ENCODE measurements at places on chromosomes 5 and 9.

DNA sequence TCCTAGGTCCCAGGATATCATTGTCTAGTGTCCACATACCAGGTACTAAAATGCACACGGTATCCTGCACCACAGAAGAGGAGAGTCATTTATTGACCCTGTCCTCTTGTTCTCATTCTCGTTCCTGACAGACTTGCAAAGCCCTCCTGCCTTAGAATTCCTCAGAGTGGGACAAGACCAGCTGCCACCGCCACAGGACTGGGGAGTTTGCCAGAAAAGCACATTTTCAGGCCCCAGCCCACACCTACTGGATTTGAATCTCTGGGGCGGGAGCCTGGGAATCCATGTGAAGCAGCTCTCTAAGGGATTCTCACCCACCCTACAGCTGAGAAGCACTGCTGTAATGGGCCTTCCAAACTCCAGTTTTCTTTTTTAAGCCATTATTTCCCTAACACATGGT is 68.0 kb upstream of the FANCC start:
- DNase-seq, result no peak

DNA sequence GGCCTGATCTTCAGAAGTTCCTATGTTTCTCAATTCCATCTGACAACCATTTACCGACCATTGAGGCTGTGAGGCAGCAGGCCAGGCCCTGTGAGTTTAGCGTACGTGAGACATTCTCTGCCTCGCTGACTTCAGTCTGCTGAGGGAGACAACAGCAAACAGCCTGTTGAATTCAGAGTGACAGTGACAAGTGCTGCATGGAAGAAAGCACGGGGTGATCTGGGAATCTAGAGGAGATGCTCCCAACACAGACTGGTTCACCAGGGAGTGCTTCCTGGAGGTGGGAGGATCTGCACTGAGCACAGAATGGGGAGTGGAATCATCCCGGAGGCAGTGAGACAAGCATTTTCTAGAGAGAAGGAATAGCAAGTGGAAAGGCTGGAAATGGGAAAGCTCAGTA is 10.0 kb upstream of the DDX41 start:
- no peak for DNase-seq

GRCh38 chr5:173789031-173789920 is 98.9 kb upstream of the CPEB4 start:
- DNase-seq, result no peak

GRCh38 chr9:86771941-86772634 is 175.2 kb downstream of the GAS1 start:
- DNase-seq, result no peak

DNA sequence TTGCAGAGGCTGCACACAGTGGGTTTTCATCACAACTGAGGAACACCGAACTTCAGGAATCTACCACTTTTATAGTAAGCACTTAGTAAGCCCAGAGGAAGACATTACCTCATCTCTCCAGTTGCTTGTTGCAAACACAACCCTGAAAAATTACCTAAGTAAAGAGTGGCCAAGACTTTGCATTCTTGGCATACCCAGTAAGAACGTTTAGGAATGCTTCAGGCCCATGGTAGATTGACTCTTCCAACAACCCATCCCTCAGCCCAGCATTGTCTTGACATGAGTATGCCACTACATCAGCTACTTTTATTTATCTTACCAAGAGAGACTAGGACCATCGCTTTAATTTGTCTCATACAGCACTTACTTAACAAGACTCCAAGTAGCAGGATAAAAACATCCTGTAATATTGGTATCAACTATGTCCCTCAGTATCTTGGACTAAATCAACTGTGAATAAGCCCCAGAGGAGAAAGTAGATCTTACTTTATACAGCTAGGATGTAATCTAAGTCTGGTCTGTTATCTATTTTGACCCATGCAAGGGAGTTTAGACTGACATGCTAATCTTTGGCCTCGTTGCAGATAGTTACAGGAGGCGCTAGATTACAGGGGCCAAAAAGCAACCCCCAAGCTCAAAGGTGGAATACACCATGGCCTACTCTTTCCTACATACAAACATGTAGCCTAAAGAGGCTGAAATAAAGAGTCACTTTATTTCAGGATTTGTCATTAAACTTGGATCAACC is 114.9 kb downstream of the INVS start:
- no peak for DNase-seq

- DNase-seq, result no peak
Measured at GRCh38 chr9:116741086-116741740, 54.1 kb downstream of the TRIM32 start.

- no peak for DNase-seq
Measured at GRCh38 chr5:123579410-123579809, 67.4 kb downstream of the CSNK1G3 start.

DNA sequence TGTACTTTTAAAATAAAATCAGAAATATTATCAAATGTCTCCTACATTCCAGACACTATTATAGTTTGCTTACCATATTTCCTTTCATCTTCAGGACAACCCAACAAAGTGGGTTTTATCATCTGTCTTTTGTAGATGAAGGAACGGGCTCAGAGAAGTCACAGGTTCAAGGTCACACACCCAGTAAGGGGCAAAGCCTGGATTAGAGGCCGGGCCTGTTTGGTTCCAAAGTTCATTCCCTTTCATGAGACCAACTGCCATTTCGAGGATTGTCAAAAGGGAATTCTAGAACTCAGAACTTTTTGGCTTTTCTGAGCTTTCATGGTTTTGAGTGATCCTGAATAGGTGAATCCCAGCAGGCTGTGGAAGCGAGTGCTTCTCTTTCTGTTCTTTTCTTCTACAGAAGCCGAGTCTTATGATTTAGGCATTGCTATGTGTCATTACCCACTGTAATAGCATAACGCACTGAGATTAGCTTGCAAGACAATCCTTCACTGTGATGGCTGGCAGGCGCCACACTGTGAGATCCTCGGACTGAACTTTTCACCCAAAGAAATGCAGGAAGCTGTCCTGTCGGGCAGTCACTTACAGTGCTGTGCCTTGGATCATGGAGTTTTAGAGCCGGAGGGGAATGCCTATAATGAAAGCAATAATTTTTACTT is 43.8 kb upstream of the ANKH start:
- no peak for DNase-seq

DNA sequence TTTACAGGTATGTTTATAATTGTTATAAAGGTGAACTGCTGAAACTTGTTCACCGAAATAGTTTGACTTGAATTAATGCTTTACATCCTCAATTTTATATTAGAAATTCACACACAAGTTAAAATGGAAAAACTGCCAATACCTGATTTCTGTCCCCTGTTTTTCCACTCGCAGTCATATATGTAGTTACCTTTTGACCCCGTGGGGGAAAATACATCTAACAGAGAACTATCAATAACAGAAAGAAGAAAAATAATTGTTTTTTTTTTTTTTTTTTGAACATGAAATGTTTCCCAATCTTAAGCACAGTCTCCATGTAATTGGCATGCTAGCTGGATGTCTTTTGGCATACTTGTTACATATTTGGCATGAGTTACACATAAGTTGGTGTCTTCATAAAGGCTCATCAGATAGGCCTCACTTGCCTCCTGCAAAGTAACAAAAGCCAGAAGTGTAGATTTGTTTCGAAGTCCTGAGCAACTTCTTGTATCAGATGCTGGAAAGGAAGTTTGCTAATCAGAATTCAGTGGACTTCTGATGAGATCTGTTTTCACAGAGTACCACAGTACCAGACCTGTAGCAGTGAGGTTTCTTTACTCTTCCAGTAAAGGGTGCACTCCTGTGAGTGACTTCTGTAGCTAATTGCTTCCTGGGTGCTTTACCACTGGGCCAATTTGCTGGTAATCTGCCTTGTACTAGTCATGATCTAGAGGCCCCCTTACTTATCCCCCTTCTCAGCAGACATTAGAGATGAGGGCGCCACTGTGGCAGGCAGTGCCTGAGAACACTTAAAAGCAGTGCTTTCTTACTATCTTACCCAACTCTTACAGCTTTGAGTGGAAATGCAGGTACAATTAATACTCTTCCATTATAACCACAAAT is 36.2 kb upstream of the CXXC5 start:
- DNase-seq, result no peak

DNA sequence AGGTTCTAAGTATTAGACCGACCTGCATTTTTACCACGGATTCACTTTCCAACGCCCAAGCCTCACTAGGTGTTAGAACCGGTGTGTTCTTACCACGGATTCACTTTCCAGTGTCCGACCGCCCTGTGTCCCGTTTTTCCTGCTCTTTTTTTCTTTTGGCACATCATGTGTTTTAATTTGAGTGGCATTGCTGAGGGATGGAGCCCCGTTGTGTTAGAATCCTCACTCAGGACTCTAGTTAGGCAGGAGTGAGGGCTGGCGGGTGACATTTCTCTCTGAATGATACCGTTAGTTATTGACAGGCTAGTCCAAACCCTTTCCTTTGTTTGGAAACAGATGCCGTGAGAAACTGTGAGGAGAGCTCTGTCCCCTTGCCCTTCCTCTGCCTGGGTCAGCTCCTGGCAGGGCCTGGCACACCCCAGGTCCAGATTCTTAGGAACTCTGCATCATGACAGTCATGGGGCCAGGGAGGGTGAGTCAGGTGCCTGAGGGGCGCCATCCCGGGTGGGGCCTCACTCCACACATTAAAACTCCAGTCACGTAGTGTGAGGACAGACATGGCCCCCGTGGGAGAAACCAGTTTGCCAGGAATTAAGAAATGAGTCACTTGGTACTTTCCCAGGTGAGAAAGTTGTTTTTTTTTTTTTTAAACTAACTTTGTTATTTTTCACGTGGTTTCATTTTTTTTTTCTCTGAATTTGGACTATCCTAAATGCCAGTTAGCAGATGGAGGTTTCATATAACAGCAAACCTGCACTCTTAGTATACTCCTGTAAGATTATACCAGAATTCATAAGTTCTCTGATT is 15.8 kb downstream of the EXOC3 start:
- peak; percentile 49 for DNase-seq

GRCh38 chr9:84141741-84142370 is 161.3 kb downstream of the RMI1 start:
- no peak for DNase-seq

- no peak for DNase-seq
Measured at GRCh38 chr5:76787237-76787636, 31.6 kb upstream of the F2RL1 start.

DNA sequence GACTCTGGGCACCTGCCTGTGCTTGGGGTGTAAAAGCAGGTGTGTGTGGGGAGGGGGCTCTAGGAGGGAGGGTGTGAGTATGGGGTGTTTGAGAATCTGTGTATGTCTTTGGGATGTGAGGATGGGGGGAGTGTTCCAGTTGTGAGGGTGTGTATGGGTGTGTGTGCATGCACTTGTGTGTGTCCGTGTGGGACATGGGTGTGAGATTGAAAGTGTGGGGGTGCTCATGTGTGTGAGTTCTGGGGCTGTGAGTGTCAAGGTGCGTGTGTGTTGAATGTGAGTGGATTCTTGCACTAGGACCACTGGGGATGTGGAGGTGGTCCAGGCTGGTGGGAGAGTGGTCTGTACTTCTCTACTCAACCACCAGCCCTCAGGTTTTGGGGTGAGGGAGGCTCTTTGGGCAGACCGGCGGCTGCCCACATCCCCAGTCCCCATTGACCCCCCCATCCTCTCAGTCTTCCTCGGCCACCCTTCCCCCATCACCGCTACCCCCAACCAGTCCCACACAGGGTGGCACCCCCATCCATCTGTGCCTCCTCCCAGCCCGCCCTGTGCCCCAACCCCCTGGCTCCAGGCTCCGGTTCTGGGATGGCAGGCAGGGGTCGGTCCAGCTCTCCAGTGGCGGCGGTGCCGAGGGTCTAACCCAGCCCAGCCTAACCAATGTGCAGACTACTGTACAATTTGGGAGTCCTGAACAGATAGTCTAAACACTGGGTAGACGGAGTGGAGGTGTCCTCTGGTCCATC is 31.5 kb downstream of the GOLGA2 start:
- DNase-seq, result no peak

DNA sequence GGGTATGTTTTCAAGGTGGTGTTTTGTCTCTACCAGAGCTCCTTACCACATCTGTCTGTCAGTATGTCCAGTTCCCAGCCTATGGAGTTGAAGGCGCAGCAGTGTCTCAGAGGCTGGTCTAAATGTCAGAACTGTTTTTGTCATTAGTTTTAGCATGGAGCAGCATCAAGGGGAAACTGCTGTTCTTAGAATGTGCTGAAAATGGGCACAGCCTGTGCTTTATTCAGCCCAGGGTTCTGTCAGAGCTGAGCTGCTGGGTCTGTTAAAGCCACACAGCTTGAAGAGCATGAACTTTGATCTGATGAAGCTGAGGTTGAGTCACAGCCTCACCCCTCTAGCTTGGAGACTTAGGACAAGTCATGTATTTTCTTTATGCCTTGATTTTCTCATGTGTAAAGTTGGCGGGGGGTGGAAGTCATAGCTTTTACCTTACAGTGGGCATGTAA is 71.9 kb downstream of the RALGPS1 start:
- no peak for DNase-seq

DNA sequence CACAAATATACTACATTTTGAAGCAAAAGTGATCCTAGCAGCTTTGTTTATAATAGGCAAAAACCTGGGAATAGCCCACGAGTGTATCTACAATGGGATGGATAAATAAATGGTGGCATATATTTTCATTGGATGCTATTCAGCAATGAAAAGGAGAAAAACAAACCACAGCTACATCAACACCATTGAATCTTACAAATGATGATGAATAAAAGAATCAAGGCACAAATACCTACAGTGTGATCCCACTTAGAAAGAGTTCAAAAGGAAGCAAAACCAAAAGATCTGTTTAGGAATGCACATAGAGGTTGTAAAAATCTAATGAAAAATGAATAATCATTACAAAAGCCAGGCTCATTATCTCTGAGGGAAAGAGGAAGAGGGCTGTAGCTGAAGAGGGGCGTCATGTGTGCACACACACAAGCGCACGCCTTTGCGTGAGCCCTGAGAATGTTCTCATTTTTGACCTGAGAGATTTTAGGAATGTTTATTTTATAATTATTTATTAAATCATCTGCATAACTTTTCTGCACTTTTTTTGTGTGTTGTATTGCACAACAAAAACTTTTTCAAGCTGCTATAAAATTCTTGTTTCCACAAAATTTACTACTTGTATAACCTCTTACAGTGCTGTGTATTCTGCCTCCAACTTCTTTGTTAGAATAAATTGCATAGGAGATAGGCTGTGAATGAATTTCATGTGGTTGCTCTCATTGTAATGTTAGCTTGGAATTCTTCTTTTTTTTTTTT is 5.9 kb upstream of the RHOBTB3 start:
- DNase-seq, result no peak

GRCh38 chr5:93054424-93055163 is 526.4 kb downstream of the NR2F1-AS1 start:
- DNase-seq, result no peak

- no peak for DNase-seq
Measured at GRCh38 chr5:30387974-30388632, 805.4 kb upstream of the CDH6 start.

GRCh38 chr5:3809455-3809854 is 213.8 kb downstream of the IRX1 start:
- DNase-seq, result no peak

- peak; percentile 54 for DNase-seq
Measured at GRCh38 chr5:132369474-132370180, at the start of gene SLC22A5. Gene SLC22A5 (plus strand): TSS chr5:132369710. CDS start chr5:132369973, 263 bp downstream.
